ENCODE measurements at places on chromosomes 5 and 9.
A peak's percentile ranks its signal among the peaks of the same experiment; 100 is the strongest.

DNA sequence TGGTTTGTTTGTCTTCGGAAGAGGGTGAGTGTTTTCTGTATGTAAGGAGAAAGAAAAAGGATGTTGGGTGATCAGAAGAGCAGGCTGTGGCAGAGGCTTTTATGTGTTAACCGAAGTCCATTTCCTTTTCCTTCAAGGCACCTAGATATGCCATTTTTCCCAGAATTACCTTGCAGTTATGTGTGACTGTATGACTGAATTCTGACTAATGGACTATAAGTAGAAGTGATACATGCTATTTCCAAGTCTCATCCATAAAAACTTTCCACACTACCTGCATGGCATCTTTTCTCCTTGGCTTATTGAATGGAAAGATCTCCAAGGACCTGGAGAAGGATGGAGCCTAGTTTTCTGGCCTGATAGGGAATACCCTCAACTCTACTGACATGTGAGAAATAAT, 10.6 kb upstream of the NDUFS4 start:
- DNase-seq, result no peak

DNA sequence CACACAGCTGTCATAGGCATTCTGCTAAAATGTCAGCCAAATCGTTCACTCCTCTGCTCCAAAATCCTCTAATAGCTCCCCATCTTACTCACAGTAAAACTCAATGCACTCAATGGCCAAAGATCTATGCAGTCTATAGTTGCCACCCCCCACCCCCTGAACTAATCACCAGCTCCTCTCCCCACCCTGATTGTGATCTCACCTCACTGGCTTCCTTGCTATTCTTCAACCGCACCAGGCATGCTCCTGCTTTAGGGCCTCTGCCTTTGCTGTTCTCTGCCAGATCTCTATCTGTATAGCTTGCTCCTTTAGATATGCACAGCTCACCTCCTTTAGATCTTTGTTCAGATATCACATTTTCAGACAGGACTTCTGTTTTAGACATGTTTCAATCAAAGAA, 33.2 kb upstream of the SNX2 start:
- no peak for DNase-seq

DNA sequence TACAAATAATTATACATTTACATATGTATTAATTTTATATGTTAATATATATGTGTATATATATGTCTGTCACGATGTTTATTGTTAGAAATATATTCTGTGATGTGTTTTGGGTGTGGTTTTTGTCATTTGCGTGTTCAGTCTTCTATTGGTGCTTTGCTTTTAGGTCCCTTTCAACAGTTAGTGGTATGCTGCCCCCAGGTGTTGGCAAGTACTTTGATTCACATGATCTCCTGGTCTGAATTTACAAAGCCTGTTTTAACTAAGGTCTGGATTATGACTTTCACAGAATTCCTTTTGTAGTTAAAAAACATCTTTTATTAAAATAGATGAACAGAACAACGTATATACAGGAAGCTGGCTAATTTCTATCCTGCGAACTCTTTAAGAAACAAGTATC, 271.5 kb downstream of the CCDC171 start:
- DNase-seq, result no peak

GRCh38 chr5:158430166-158430797, 571.3 kb upstream of the CLINT1 start:
- no peak for DNase-seq

GRCh38 chr5:132265336-132266030, 8.0 kb downstream of the PDLIM4 start:
- no peak for DNase-seq

GRCh38 chr9:129726322-129727160, 26.3 kb downstream of the PTGES start:
- peak; percentile 70 for DNase-seq

GRCh38 chr5:90691533-90691932, 132.9 kb downstream of the ADGRV1 start:
- no peak for DNase-seq

GRCh38 chr5:74476046-74476818, 164.3 kb downstream of the ENC1 start:
- no peak for DNase-seq

DNA sequence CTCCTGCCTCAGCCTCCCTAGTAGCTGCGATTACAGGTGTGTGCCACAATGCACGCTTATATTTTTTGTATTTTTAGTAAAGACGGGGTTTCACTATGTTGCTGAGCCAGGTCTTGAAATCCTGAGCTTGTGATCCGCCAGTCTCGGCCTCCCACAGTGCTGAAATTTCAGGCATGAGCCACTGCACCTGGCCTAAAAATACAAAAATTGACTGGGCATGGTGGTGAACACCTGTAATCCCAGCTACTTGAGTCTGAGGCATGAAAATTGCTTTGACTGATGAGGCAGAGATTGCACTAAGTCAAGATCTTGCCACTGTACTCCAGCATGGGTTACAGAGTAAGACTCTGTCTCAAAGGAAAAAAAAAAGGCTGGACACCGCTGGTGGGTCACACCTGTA, 13.1 kb upstream of the DYNC2I2 start:
- no peak for DNase-seq

DNA sequence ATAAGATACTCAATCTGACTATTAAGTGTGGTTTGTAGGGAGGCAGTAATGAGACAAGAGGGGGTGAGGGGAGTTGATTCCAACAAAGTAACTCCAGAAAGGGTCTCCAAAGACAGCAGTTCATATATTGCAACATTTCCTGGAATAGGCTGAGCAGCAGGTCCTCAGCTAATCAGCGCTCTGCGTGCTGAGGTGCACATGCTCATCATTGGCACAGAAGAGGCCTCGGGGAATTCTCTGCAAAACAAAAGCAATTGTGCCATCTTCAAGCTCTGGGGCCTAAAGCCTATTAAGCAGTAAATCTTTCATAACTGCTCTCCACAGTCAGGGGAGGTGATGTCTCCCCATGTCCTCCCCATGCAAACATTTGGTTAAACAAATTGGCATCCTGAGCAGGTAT, 357.3 kb downstream of the SPOCK1 start:
- DNase-seq, result no peak

GRCh38 chr9:83032065-83032625, 30.8 kb downstream of the RASEF start:
- no peak for DNase-seq

DNA sequence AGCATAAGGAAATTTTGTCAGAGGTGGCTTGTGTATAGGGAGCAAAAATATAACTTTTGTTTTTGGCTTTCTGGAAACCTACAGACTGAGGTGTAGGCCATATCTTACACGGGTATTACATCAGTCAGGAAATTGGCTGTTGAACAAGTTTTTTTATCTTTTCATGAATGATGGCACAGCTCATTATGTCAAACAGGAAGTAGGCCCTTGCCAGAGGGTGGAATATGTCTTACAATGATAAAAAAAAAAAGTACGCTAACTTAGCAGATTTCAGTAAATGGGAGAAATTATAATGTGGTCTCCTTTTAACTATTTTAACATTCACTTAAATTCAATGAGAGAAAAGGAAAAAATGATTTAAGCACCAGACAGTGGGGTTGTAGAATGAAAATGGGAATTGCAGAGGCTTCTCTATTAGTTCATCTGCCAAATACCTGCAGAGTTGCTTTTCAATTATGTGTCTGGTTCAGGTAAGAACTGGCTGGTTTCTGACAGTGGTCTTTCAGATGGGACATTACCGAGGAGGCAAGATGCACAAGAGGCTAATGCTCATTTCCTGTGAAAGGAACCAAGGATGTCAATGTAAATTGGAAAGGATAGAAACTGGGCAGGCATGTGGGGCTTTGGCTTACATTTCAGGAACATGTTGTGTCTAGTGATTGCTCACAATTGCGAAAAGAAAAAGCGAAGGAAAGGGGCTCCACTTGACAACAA, 169.9 kb downstream of the NNT start:
- DNase-seq, result no peak

GRCh38 chr5:111603446-111603827, 91.1 kb upstream of the STARD4 start:
- no peak for DNase-seq

- no peak for DNase-seq
These were observed 106.3 kb downstream of the UGCG start for GRCh38 chr9:112002847-112003457.

DNA sequence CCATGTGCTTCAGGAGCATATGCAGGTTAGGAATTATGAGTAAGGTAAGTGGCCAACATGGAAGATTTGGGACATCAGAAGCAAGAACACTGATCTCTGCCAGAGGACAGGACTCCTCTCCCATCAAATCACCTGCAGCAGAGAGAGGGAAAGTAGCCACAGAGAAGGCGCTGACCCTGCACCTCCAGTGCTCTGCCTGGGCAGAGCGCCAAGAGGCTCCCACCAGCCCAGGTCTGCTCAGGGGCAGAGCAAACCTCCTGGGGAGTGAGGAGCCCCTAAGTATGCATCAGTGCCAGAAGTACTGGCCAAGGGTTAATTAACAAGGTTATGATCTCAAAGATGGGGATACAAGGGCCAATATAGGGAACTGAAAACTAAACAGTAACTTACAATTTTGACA, 545.3 kb upstream of the TRPC7 start:
- no peak for DNase-seq

- no peak for DNase-seq
These were observed 4.5 kb downstream of the RNF208 start for GRCh38 chr9:137217276-137218211.

GRCh38 chr5:165321912-165322311, 1816.5 kb downstream of the MAT2B start:
- DNase-seq, result no peak

DNA sequence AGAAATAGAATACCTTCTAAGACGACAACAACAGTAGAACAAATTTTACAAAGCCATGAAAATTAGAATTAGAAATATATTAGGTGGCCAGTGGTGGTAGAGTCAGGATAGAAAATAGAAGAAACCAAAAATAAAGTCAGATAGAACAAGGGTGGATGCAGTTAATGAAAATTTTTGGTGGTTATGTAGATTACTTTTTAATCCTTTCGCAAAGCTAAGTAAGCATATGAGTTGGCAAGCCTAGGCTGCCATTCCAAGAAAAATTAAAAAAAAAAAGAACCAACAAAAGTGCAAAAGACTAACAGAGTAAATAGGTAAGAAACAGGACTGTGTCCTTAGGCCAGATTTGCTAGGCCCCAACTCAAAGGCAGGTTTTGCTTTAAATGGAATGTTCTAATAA, 56.8 kb downstream of the PCSK5 start:
- no peak for DNase-seq

DNA sequence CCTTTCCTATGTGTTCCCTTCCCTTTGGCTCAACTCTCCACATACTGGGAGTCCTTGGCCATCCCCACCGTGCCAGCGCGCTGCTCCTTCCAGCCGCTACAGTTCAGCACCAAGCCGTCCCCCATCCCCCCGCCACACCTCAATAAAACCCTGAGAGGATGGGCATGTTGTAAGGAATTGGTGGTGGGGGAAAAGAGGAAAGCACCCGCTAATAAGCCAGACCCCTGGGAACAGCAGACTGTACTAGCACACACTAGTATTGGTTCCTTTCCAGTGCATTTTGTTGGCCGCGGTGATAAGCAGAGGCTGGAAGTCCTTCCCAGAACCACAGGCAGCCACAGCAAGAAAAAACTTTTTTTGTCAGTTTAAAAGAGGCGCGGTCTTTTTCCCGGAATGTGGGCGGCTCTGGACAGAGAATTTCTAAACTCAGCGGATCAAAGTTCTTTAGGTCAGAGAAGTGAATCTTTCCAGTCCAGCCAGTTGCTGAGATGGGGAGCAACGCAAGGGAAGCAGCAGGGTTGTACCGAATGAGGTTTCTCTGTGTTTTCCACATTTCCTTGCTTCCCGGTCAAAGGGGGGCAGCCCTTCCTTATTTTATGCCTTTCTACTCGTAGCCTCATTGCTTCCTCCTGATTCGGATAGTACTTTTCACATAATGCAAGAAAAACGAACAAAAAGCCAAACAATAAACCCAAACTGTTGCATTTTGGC, 2.1 kb downstream of the CHSY3 start:
- no peak for DNase-seq

DNA sequence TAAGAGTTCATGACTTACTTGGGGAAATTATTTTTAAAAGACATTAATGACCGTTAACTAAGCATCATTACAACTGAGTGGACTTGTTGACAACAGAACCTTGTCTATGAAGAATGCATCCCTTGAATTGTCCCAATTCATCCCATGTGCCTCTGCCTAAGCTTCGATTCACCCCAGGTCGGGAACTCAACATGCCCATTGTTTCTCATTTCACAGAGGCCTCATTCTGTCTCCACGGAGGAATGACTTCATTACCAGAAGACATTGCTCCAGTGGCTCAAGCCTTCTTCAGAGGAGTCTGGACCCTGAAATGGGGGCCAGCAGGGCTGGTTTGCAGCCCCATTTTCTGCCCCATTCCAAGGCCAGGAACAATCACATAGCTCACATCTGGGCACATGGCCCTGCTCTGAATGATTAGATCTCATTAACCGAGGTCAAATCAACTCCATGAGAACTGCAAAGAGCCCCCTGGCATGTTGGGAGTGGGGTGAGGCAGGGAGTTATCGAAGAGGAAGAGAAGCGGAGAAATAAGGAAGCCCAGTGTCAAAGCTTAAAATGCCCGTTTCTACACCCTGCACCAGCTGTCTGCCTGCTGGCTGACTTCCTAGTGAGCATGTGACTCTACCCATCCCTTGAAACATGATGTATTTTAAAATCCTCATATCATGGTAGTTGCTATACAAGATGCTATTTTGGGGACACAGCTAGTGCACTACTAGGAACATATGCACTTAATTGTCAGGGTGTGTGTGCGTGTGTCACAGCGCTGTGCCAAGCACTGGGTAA, 137.3 kb downstream of the LHFPL2 start:
- no peak for DNase-seq

- DNase-seq, result no peak
These were observed 5.8 kb upstream of the BICD2 start for GRCh38 chr9:92770360-92770995.

GRCh38 chr5:56757077-56757476, 58.3 kb upstream of the MAP3K1 start:
- DNase-seq, result no peak

DNA sequence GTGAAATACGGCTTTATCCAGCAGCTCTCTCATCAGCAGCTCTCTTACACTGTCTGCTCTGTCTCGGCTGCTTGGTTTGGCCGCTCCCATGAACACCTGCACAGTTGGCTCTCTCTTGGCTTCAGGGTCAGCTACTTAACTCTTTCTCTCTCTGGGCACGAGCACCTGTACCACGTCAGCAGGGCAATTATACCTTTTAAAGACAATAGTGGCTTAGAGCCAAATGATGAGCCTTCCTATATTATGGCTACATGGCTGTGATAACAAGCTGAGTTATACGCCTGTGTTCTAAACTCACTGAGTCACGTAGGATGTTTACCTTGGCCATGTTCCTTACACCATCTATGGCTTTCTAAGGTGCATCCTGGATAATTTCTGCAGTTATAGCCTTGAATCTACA, 69.2 kb upstream of the CTNND2 start:
- no peak for DNase-seq

DNA sequence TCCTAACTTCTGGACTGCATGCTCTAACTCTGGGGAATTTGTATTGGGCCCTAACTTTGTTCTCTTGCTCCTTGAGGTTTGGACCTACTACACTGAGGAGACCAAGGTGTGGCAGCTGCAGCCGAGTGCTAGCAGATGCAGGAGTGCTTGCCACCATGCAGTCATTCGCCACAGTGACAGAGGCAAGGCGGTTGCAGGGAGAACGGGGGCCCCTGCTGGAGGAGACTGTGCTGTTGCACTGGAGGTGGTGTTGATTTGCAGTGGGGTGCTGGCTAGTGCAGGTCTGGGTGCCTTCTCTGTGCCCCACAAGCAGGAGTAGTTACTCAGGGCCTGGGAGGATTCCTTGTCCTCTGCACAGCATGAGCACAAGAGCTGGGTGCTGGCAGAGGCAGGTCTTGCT, 22.4 kb upstream of the DIRAS2 start:
- DNase-seq, result no peak

Data from stimulated activated CD4-positive, alpha-beta T cell treated with anti-CD3 and anti-CD28 coated beads, Interleukin-2, amount 100 ng/mL, for 48 hours (primary cell).